ENCODE measurements at places on chromosomes 3 and 15.

- DNase-seq = no peak
These were observed 69.3 kb upstream of the KLF13 start for GRCh38 chr15:31257286-31257685.

DNA sequence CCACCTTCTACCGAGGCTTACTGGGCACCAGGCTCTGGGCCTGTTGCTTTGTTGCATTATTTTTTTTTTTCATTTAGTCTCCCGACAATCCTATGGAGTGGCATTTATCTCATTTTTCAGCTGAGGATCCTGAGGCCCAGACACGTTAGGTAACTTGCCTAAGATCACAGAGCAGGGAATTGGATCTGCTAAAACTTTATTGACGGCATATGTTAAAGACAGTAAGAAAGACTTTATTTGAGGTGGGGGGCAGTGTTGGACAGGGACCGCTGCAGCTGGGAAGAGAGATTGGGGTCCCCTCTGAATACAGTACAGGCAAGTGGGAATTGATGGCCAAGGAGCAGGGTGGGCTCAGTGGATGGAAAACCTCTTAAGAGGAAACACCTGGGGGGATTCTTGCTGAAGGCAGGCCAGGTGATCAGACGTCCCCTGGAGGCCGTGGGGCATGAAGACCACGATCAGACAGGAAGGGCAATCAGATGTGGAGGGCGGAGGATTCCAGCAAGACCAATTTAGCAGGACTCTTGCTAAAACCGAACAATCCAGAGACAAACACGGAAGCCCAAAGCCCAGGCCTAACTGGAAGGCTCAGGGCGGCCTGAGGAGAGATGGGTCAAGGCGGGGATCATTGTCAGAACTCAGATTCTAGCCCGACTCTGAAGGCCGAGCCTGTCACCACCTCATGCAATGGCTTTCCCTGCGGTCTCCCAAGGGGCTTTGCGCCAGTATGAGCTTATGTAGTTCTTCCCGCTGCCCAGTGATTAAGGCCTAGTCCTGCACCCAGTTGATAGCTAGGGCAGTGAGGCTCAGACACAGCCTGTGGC, 53.7 kb downstream of the RGMA start:
- no peak for DNase-seq

DNA sequence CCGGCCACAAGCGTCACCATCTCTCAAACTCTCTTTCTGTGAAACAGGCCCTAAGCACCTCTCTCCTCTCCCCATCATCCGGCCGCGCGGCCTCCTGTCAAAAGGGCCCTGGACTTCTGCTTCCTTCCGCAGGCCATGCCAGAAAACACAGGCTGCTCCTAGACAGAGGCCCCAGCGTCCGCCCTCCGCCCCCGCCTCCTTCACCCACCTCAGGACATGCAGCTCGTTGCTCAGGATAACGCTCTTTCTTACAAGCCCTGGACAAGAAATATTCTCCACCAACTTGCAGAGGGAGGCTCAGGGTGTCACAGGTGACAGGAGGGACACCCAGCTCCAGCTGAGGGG, 212.0 kb downstream of the XXYLT1 start:
- DNase-seq = peak; percentile 25

DNA sequence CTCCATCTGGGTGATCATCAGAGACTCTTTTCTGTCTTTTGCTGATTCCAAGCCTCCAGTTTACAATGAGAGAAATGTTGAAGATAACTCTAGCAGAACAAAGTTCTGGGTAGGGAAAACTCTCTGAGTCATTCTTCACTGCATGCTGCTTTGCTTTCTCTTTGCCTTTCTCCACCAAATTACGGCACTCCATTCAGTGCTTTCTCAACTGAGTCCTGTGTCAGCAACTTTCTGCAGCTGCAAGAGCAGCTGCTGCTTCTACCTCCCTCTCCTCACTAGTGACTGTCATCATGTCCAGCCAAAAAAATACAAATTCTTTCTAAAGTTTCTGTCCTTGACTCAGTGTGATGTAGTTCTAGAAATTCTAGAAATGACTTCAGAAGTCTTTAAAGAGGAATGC, 953.8 kb downstream of the IGSF11 start:
- no peak for DNase-seq

- no peak for DNase-seq
These were observed 16.3 kb upstream of the RAB7A start for GRCh38 chr3:128709506-128710210.

DNA sequence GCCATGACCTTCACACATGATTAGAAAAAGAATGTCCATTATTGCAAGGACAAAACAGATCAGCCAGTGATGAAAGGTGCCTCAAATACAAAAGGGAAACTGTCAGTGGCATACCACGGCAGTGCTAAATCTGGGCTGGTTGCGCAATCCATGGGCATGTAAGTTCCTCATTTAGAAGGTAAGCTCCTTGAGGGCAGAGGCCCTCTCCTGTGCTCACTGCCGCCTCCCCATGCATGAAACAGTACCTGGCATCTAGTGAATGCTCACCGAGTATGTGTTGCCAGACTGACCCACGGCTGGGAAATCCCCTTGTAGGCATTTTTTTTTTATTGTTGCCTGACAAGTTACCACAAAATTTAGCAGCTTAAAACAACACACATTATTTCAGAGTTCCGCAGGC, 312.1 kb upstream of the CHRM5 start:
- peak; percentile 55 for DNase-seq

GRCh38 chr15:92634060-92634459, 21.5 kb downstream of the FAM174B start:
- no peak for DNase-seq

DNA sequence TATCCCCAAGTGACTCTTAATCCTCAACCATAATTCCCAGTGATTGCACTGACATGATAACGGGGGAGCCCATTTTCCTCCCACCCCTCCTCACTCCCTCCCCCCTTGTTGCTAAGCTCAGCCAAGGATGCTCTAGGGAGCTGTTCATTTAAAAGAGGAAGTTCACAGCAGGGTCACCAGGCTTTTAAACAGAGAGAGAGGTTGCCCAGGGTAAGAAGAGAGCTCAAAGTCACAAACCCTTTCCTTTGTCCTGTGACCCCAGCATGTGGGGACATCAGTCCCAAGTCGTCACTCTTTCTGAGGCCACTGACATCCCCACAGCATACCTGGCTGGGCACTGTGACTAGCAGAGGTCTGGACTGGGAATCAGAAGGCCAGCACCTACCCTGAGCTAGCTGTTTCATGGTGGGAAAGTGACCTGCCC, 144.1 kb downstream of the RORA start:
- DNase-seq = peak; percentile 50

DNA sequence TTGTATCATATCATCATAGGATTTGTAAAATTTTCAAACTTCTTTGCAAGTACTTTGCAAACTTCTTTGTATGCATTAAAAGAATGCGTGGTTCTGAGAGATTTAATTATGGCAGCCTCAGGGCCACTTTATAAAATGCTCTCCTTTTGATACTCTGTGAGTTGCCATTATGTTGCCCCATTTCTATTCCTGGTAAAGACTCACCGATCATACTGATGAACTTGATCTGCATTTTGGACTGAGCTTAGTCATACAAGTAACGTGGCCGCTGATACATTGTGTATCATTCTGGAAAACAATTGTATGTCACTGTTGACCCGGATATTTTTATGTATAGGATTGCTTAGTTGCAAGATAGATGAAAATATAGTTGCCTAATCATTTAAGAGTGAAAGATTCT, 38.8 kb downstream of the AKAP13 start:
- no peak for DNase-seq

DNA sequence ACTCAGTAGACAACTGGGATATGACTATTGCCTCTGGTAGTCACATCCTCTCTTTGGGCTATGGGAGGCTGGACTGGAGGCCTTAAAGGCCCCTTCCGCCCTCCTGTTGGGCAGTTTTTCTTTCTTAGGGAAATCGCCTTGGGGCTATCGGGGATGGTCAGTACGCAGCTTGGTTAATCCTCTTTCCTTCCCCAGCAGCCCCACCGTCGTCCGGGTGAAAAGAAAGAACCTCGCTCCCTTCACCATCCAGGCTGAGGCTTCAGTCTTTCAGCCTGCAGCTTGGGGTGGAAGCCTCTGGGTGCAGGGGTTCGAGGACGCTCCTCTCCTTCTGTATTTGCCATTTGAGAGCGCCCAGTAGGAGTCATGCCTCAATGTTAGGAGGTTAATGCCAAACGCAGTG, 641 bp upstream of the ST6GAL1 start:
- no peak for DNase-seq

DNA sequence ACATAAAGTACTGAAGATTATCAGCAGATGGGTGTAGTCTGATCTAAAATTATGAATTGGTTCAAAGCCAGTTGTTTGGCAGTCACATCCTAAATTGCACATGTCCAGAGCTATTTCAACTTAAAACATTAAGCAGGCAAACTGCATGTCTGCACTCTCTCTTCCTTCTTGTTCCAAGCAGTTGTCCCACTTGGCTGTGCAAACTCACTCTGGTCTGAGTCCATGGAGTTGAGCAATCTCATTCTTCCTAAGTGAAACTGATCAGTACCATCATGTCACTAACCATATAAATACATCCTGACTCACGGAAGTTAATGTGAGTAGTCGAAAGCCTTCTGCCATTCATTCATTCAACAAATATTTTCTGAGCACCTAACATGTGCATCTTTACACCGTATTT, 353.0 kb downstream of the ROBO1 start:
- DNase-seq = no peak

DNA sequence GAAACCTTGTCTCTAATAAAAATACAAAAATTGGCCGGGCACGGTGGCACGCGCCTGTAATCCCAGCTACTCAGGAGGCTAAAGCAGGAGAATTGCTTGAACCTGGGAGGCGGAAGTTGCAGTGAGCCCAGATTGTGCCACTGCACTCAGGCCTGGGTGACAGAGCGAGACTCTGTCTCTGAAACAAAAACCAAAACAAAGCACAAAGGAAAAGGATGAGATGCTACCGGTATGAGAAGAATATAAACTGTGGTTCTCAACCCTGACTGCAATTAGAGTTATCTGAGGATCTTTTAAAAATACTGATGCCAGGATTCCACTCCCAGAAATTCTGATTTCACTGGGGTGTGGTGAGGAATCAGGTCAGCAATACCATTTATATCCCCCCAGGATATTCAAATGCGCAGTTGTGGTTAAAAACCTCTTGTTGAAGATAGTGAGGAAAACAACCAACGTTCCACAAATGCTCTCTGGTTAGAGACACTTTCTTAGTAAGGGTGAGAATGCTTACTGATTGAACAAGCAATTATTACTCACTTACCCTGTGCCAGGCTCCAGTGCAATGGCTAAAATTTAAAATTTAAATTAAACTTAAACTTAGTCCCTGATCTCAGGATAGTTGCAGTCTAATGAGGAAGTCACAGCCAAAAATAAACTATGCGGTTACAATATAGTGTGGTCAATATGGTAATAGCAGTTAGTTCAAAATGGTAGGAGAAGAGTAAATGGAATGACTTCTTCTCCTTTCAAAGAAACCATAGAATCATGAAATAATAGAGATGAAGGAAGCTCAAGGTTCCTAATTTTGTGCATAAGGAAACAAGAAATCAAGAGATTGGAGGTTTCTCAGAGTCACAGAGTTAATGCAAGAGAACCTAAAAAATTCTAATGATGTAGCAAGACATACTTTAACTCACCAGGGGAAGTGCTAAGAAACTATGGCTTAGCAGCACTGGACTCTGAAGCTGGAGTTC, 109.5 kb downstream of the SSR3 start:
- peak; percentile 12 for DNase-seq

- no peak for DNase-seq
These were observed 140.0 kb downstream of the PLOD2 start for GRCh38 chr3:146020969-146021368.
